Fibroblast of the aortic adventitia (primary cell): ENCODE measurements at places on chromosomes 12 and 14. TPM values are rescaled to one million over a fixed set of nuclear protein-coding genes. Genes with fewer than 3 reads are reported as not detected.

DNA sequence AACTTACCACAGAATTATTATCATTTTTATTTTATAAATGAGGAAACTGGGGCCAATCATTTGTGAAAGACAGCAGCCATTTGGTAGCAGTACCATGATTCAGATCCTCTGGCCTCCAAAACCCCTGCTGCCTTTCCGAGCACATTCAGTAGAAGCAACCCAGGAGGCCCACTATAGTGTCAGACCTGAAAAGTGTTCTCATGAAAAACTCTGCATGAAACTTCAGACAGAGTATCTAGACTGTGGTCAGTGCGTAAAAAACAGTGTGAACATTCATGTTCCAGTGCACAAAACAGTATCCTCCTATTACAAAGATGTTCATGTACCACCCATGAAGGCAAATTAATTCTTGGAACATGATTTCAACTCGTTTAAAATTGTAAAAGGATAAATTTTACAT lies 112.0 kb downstream of the EPS8 start:
- DNase-seq, result no peak

GRCh38 chr12:125512541-125513298 lies 447.5 kb downstream of the AACS start:
- DNase-seq, result no peak

GRCh38 chr12:49489720-49490119 lies 49.1 kb upstream of the KCNH3 start:
- peak; percentile 92 for DNase-seq

Gene SLCO1A2
- 0.09 TPM in 1 of 2 replicates, not detected in the other for total RNA-seq

Gene STON2
- total RNA-seq, result 3.3 and 4.5 TPM in 2 replicates
